ENCODE measurements at places on chromosomes 7 and 10.

DNA sequence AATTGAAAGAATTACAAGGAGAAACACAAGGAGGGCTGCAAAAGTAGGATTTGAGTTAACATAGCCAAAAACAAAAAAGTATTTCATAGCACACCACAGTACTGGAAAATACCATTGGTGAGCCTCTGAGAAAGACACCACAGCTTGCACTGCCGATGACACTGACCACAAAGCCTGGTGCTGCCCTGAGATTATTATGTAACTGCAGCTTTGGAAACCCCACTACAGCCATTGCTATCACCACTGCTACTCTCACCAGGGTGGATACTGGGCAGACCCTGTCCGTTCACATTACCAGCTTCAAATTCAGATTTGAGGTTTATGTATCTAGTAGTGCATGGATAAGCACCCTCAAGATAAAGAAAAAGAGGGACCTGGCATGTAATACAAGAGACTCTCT is 1246.7 kb upstream of the SORCS1 start:
- DNase-seq, result no peak

DNA sequence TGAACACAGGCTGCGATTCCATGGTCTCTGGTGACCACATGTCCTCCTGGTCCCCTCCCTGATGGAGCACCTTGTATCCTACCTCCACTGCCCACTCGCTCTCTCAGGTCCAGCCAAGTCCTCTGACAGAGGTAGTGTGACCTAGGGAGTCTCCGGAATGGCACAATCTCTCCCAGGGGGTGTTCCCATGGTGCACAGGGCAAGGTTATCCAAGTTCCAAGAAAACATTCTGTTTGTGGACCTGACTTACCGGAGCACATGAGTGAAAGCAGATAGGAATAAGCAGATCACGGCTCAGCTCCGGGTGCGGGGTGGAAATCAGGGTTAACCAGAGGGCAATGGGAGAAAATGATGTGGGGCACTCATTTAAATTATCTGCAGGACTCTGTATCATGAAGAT is 45.8 kb upstream of the INSIG1 start:
- no peak for DNase-seq

DNA sequence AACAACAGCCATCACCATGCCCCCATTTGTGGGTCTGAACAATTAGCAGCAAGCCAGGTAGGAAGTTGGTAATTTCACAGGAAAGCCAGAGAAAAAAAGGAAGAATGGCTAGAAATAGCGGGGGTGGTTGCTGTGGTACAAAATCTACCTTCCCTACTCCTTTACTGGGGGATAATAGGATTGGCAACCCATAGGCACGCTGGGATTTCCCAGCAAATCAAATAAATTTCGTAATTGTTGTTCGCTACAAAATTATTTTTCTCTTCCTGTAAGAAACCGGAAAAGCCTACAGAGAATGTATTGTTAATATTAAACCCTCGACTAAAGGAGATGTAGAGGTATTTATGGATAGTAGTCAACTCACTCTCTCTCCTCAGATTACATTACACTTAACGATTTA is 123.9 kb downstream of the DOCK4 start:
- no peak for DNase-seq

- DNase-seq, result no peak
Observed at GRCh38 chr7:35700333-35700732, 5.4 kb upstream of the HERPUD2 start.

- DNase-seq, result peak; percentile 50
Observed at GRCh38 chr7:107147464-107148393, 21.1 kb upstream of the HBP1 start.
